ENCODE measurements at places on chromosomes 7 and 10. TPM values are rescaled to one million over a fixed set of nuclear protein-coding genes. Genes with fewer than 3 reads are reported as not detected.

DNA sequence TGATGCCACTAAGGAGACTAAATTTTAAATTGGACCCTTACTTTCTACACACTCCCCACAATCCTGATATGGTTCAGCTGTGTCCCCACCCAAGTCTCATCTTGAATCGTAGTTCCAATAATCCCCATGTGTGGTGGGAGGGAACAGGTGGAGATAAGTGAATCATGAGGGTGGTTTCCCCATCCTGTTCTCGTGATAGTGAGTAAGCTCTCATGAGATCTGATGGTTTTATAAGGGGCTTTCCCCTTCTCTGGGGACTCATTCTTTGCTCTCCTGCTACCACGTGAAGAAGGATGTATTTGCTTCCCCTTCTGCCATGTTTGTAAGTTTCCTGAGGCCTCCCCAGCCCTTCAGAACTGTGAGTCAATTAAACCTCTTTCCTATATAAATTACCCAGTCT lies 18.4 kb upstream of the BET1 start:
- no peak for DNase-seq

- DNase-seq = peak; percentile 95
Measured at GRCh38 chr10:72308320-72308987, 34.7 kb downstream of the DDIT4 start.

DNA sequence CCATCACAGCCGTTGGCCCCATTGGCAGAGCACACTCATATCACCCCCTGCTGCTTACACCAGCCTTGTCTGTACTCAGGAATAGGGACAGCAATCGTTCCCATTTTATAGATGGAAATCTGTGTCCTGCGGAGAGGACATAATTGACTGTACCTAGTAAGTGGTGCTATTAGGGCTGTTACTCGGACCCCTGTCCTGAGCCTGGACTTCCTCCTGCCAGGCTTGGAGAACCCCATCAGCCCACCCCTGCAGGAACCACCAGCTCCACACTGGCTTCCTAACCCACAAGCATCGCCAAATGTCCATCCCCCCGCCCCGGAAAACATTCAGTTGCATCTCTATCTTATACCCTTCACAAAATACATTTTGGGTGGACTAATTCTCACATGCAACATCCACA lies 139.8 kb upstream of the RET start:
- DNase-seq = peak; percentile 34

GRCh38 chr10:12187321-12187905 lies 8.3 kb downstream of the NUDT5 start:
- DNase-seq = no peak

- DNase-seq = no peak
Measured at GRCh38 chr10:25561758-25562157, 372.3 kb upstream of the MYO3A start.

GRCh38 chr7:91657483-91658071 lies 222.9 kb downstream of the MTERF1 start:
- peak; percentile 18 for DNase-seq

- DNase-seq = no peak
Measured at GRCh38 chr7:48097521-48098231, 8.6 kb downstream of the UPP1 start.

DNA sequence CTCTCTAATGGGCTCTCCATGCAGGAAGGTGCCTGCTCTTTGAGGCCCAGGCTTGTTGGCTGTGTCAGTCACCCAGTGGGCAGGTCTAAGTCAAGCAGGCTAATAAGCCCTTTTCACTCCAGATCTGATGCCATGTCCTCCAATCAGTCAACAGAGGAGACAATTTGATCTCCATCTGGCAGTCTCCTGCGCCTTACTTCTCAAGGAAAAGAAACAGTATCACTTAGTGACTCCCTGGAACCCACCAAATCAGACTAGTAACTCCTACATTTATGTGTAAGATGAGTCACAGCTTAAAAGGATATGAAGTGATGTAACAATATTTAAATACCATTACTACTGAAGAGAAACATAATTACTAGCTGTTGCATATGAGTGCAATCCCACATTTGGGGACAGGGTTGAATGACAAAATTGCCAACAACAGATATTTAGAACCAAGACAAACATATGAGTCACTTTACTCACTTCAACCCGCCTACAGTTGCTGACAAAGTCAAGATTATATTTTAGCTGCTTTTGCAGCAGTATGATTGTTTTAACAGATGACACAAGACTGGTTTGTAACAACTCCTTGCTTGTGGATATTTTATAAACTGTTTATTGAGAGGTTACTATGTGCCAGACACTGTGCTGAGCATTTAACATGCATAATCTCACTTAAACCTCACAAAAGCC lies 72.1 kb downstream of the USP6NL start:
- DNase-seq = peak; percentile 72

DNA sequence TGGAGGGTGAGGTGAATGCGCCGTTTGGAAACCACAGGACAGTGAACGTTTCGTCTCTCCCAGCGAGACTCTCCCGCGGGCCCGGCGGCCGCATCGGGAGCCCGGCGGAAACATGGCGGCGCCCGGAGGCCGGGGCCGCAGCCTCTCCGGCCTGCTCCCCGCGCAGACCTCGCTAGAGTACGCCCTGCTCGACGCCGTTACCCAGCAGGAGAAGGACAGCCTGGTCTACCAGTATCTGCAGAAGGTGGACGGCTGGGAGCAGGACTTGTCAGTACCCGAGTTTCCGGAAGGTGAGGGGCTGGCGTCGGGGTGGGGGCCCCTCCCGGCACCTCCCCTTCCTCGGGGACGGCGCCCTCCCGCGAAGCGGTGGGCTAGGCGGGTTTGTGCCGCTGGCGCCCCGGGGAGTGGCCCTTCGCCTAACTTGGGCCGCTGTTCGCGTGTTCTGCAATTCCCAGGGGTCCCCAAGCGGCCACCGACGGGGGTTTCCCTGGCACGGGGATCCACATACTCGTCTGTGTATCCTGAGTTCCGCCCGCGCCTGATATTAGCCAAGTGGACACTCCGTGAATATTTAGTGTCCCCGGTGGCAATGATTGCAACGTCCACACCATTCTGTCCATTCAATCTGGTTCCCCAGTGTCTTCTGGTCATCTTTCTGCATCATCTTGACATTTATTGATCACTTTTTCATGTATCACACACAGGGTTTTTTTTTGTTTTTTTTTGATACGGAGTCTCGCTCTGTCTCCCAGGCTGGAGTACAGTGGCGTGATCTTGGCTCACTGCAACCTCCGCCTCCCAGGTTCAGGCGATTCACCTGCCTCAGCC lies 514 bp downstream of the NHLRC2 start:
- DNase-seq = peak; percentile 89

The SAMD9 gene
- 30.4 TPM for total RNA-seq

The ANKIB1 gene
- 93.7 TPM for total RNA-seq

The ZC3HAV1L gene
- 17.1 TPM for total RNA-seq

Measured in osteoblast (primary cell).